ENCODE measurements at places on chromosomes 5 and 9.

DNA sequence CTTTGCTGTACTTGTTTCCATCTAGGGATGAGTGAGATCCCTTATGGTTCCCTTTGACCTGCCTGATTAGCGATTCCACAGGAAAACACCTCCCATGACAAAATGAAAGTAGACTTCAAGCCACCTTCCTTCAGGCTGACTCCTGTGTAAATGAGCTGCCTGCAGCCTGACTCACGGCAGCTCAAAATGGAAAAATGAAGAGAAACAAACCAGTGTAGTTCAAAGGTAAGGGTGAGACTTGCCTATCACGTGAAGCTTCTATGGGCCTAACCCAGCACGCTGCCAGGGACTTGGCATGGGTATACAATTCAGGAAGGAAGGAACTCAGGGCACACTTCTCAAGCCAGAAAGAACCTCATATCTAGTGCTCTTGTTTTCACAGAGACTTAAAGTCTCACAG is 110.1 kb upstream of the LRRTM2 start:
- no peak for DNase-seq

DNA sequence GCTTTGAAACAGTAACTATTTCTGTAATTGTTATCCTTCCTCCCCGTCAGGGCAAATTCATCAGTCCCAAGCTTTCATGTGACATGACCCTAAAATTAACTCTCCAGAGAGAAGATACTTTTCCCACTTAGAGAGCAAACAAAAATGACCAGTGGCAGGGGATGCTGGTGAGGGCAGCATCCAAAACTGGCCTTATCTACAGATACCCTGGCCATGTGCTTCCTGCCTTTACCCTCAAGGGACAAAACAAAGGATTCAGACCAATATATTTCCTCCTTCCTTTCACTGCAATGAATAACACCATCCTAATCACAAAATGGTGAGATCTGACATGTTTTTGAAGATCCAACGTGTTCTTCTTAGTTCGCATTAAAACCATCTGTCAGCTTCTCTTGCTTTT is 267.2 kb downstream of the MAN2A1 start:
- DNase-seq: no peak

- DNase-seq: no peak
Observed at GRCh38 chr9:107949061-107949460, 459.5 kb upstream of the KLF4 start.

DNA sequence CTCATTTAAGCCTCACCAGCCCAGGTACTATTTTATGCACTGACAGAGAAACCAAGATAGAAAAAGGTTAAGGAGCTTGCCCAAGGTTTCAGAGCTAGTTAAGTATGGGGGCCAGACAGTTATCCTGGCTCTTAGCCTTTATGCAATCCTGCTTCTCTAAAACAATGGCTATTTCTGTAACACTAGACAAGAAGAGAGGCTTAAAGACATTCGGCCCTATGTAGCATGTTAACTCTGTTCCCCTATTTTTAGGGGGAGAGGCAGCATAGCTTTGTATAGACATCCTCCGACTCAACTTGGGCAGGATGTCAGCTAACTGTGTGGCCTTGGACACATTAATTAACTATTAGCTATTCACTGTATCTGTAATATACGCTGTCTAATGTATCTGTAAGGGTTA is 54.6 kb downstream of the LHFPL2 start:
- DNase-seq: no peak
